T-helper 17 cell (primary cell): ENCODE measurements at places on chromosomes 2 and 18. TPM values are rescaled to one million over a fixed set of nuclear protein-coding genes. Genes with fewer than 3 reads are reported as not detected.

DNA sequence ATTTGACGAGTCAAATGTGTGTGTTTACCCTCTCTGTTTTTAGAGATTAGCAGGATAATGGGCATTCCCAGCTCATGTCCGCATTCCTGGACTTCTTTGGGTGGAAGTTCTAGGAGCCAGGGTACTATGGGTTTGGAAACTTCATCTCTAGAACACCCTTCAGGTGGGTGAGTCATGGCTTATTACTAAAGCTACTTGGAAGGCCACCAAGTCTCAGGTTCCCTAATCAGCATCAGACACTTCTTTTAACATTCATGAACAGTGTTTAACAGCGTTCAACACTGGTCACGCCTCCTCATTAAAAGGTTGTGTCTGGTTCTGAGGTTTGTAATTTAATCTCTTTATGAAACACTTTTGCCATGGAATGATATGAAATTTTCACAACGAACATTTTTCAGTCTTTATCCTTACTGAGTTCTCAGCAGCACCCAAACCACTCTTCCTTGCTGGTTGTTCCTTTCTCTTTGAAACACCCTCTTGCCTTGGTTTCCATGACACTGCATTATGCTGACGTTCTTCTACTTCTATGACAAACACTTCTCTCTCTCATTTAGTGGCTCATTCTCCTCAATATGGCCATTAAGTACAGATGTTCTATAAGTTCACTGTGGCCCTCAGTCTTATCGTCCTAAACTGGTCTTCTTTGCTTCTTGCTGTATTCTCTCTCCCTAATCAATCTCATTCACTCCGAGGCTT lies 49.3 kb downstream of the MMADHC start:
- DNase-seq: no peak

Gene BUB1
- 3.2 TPM for total RNA-seq

Gene SFT2D3
- total RNA-seq: 6.0 TPM

Gene SLC1A4
- 1.7 TPM for total RNA-seq

DNA sequence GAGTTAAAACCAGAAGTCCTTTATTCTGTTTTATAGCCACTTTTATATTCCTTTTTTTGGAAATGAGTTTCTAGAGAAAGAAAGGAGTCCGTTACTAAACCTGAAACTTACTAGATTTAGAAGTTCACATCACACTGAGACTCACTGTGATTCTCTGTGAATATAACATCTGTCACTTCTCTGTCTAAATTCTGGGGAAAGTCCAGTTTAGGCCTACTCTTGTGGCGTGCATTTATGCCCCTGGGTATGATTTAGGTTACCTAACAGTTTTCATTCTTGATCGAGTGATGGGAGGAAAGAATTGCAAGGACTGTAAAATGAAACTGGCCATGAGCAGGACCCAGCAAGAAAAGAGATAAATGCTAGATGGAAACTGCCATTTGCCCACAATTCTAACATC lies 449.6 kb downstream of the SPAG16 start:
- no peak for DNase-seq
